ENCODE measurements at places on chromosomes 3 and 15.

DNA sequence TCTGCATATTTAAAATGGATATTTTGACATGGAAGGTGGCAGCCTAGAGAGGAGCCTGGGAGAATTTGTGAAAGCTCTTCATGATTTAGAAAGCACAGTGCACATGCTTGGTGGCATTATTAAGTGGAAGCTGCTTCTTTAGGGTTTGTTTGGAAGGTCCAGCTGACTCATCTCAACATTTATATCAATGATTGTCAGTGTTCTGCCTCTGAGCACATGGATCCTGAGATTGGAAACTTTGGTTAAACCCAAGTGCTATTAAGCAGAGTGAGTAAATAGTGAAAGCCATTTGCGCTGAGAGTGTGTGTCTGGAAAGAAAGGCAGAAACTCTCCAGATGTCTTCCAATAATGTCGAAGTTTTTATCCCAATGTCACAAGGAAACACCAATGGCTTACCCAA lies 7.4 kb downstream of the NOX5 start:
- DNase-seq, result no peak

GRCh38 chr15:61226361-61227256 lies 2.5 kb downstream of the RORA start:
- no peak for DNase-seq

GRCh38 chr3:9352917-9353752 lies 9.7 kb upstream of the THUMPD3 start:
- peak; percentile 24 for DNase-seq

- DNase-seq, result no peak
Measured at GRCh38 chr15:55681631-55682030, 61.3 kb downstream of the PRTG start.
